ENCODE measurements at places on chromosomes 2 and 18.

DNA sequence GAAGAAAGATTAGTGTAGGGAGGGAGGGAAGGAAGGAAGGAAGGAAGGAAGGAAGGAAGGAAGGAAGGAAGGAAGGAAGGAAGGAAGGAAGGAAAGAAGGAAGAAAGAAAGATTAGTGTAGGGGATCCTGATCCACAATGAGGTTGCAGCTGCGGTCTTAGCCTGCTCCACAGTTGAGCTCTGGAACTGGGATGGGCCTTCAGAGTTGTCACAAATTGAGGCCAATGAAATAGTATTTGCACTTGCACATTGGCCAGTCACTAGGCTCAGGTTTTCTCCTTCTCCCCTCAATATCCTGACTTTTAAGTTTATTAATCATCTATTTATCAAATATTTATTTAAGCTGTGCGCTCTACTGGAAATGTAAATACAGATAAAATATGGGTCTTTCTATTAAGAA is 34.3 kb downstream of the DOK6 start:
- DNase-seq: no peak

- DNase-seq: no peak
These were observed 433 bp downstream of the NPC1 start for GRCh38 chr18:23585897-23586248.

GRCh38 chr2:170813611-170814532 is 2.8 kb upstream of the GAD1 start:
- DNase-seq: peak; percentile 35

- DNase-seq: no peak
These were observed 57.8 kb downstream of the TCF4 start for GRCh38 chr18:55530166-55530565.

GRCh38 chr2:107322416-107322815 is 436.4 kb upstream of the ST6GAL2 start:
- DNase-seq: no peak
